K562 (cell line): ENCODE measurements at places on chromosomes 4 and X.

- DNase-seq = no peak
Measured at GRCh38 chr4:94934201-94934600, 176.4 kb downstream of the BMPR1B start.

GRCh38 chrX:68694435-68695205 is 47.2 kb downstream of the STARD8 start:
- peak; percentile 46 for DNase-seq

GRCh38 chrX:139834879-139835278 is 98.0 kb downstream of the ATP11C start:
- DNase-seq = no peak

- DNase-seq = no peak
Measured at GRCh38 chr4:140157341-140157740, 3.4 kb upstream of the MAML3 start.

DNA sequence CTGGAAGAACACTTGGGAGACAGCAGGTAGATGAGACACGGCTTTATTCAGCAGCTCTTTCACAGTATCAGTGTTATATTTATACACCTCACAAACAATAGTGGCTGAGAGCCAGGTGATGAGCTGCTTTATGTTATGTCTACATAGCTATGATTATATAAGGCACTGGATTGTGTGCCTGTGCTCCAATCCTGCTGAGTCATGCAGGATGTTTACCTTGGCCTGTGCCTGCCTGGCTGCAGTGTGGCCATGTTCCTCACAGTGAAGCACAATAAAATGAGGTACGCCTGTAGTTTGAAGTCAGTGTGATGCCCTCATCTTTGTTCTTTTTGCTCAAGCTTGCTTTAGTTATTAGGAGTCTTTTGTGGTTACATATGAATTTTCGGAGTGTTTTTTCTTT is 31.3 kb downstream of the CXCL13 start:
- peak; percentile 51 for DNase-seq

DNA sequence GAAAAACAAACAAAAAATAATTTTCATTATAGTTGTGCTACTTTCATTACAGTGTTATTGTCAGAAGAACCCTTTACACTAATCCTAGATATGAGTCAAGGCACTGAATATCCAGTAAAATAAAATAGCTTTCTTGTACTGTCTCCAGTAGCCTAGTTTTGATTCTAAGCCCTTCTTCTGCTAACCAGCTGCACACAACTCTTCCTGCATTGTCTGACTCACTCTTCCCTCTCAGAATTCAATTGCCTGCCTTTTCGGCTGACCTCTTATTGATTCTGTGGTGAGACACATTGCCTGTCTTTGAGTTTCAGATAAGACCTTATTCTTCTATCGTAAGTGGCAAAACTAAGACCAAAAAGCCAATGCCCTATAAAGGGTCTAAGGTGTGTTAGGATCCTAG is 26.7 kb upstream of the PCDH18 start:
- no peak for DNase-seq
